ENCODE measurements at places on chromosomes 3 and 15.

DNA sequence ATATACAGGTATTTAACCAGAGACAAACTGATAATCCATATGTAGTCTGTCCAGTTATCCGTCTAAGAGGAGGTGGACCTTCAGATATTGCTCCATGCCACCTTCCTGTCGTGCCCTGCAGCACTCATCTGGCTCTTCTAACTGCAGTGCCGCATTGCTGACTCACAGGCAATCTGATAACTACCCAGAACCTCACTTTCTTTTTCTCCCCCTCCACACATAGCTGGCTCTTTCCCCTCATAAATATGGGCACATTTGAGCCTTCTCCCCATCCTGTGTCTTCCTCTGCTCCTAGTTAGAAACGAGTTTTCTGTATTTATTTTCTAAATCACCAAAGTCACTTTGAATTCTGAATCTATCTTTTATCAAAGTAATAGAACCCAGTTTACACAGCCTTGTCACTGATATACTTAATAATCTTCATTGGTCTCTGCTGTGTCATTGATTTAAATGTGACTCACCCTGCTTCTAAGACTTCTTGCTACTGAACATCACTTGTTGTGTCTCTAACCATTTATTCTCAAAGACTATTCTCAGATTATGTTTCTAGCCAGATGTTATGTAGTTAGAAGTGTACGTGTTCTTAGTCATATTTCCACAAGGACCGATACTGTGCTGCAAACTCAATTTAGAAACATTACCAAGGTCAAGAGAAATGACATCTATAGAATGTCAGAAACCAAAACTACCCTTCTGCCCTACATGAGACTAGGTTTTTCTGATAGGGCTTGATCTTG is 17.4 kb upstream of the KCNMB2 start:
- DNase-seq, result no peak

DNA sequence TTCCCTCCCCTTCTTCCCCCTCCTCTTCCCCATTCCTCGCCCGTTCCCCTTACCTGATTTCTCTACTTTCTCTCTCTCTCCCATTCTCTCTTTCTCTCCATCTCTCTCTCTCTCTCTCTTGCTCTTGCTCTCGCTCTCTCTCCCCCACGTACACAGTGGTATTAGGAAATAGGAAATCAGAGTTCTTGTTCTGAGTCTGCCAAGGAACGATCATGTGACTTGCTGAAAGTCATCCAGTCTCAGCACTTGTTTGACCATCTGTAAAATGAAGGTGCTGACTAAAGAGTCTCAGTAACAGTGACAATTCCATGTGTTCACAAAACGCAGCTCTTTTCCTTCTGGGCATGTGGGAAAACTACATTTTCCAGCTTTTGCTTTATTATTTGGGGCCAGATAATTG is 445.0 kb upstream of the TGFBR2 start:
- DNase-seq, result no peak

DNA sequence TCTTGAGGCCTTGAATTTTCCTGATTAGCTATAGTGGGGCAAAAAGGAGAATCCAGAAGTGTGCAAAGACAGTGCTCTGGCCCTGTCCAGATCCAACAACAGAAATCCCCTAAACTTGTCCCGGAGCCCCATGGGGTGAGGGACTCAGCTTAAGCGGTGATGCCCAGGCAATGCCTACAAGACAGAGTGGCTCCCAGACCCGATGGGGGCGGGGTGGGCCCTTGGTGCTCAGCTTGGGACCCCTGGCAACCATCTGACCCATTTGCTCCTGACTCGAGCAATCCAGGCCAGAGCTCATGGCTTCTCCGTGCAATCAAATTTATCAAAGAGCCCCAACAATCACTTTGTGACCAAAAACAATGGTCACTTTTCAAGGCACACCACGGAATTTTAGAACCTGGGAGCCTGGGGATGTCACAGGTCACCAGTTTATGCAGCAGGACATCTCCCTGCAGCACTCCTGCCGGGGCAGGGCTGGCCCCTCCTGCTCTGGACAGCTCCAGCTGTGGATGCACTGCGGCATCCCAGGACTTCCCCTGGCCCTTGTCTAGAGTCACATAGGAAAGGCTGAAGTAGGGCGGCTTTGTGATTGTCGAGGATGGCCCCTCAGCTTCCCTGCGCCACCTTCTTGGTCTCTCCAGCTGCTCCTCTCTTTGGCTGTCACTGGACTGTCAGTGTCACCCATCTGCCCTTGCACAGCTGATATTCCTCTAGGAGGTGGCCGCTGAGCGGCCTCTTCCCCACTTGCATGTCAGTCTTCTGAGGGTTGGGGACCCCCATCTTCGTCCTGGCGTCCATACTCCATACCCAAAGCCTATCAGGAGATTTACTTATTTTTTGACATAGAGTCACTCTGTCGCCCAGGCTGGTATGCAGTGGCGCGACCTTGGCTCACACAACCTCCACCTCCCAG is 28.4 kb downstream of the RGMA start:
- DNase-seq, result no peak

- DNase-seq, result no peak
Measured at GRCh38 chr15:90529011-90529370, 732 bp upstream of the CRTC3 start.

DNA sequence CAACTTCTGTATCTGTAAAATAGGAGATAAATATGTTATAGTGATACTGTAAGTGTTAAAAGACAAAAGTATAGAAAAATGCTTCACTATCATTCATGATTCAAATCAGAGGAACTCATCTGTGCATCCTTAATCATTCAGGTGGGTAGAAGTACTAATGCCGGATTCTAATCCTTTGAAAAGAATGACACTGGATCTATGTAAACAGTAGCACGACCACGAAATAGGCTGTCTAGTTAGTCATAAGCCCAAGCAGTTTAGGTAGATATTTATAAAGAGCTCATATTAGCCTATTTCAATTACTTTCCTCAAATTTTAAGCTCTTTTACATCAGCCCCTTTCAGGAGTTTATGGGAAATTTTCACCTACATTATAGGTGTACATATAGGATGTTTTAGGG is 437.9 kb downstream of the SOX2 start:
- DNase-seq, result no peak

- no peak for DNase-seq
Measured at GRCh38 chr3:17194116-17194515, 309.4 kb downstream of the PLCL2 start.

DNA sequence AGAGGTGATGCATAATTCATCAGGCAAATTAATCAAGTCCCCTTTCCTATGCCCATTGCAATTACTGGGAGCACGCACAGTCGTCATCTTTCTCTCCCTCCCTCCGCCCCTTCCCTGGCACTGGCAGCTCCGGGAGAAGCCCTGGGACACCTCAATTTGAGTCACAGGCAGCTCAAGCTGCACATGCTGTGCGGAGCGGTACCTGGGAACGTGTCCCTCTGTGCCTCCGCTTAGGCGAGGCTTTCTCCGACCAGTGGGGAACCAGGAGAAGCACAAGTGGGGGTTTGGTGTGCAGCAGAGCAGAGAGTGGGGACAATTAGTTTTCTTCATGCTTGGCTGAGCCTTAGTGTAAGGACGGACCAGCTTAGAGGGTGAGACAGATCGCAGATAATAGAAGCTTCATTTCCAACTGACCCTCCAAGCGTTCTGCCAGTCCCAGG is 88.3 kb downstream of the SOX14 start:
- no peak for DNase-seq

GRCh38 chr3:86801921-86802320 is 189.0 kb downstream of the VGLL3 start:
- no peak for DNase-seq

- DNase-seq, result no peak
Measured at GRCh38 chr15:97979140-97979520, 18.6 kb downstream of the ARRDC4 start.

DNA sequence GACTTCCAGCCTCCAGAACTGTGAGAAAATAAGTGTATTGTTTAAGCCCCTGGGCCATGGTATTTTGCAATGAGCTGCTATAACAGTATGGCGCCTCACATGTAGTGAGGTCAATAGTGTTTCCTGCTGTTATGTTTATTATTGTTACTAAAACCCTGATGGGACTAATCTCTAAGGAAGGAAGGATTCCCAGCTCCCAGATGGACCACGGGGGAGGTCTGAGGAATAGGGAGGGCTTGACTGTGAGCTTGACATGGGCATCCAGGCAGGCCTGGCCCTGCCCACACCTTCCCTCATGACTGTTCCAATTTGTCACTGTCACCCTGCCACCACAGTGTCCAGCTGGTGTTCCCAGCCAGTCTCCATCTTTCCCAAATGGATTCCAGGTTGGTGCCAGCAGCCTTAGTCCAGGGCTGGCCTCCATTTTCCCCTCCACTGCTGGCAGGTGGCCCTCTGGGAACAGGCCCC is 14.5 kb upstream of the SLC41A3 start:
- no peak for DNase-seq

- DNase-seq, result no peak
Measured at GRCh38 chr3:24336101-24336500, 158.5 kb downstream of the THRB start.
